ENCODE measurements at places on chromosomes 5 and 9.

GRCh38 chr5:1726956-1727355 is 72.7 kb downstream of the MRPL36 start:
- DNase-seq: no peak

GRCh38 chr9:98357921-98358535 is 102.6 kb upstream of the TBC1D2 start:
- no peak for DNase-seq

GRCh38 chr9:91422758-91423711 is 597 bp downstream of the NFIL3 start:
- DNase-seq: no peak

DNA sequence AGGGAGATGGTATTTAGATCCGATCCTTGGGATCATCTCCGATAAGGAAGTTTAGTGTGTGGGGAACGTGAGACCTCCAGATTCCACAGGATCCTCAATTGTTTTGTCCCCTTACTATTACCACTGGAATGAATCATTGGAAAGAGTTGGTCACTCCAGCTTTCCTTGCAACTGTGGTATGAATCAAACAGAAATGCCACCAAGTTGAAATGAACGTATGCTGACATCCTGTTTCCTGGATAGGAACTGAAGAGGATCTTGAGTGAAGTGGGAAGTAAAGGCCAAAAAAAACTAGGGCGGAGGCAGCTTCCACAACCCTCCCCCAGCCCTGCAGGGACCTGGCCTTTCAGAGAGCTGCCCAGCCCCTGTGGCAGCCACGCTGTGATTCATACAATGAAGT is 23.9 kb downstream of the IRX1 start:
- no peak for DNase-seq

DNA sequence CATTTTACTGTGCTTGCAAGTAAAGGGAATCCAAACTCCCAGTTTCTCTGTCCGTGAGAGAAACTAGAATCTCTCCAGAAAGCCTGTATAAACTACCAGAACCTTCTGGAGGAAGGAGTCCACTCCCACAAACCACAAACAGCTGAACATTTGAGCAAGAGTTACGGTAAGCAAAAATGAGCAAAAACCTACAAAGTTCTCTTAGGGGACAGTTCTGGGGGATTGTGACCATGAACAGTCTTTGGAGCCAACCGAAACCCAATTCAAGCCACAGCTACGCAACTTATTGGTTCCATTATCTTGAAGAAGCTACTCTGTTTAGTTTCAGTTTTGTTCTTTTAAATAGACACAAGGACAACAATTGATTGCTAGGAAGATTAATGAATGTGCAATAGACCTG is 330.6 kb downstream of the ASTN2 start:
- no peak for DNase-seq

DNA sequence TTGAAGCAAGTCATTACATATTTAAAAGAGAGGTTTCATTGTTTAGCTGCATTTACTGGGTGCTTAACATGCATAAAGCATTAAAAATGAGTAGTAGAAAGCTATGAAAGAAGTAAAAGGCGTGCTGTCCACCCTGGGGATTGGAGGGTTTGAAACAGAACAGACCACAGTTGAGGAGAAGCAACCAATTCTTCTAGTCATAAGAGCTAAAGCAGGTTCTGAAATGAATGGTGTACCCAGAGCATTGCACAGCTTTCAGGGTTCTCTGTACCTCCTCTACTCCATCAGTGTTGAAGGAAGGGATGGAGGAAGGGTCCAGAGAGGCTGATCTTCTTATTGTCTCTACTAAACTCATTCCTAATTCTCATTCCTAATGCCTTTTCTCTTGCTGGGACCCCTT is 68.9 kb downstream of the SH3RF2 start:
- DNase-seq: no peak

- DNase-seq: peak; percentile 1
Measured at GRCh38 chr5:17989567-17990563, 355.6 kb downstream of the TAF11L14 start.

- DNase-seq: no peak
Measured at GRCh38 chr9:136690806-136691261, 3.6 kb upstream of the AGPAT2 start.

DNA sequence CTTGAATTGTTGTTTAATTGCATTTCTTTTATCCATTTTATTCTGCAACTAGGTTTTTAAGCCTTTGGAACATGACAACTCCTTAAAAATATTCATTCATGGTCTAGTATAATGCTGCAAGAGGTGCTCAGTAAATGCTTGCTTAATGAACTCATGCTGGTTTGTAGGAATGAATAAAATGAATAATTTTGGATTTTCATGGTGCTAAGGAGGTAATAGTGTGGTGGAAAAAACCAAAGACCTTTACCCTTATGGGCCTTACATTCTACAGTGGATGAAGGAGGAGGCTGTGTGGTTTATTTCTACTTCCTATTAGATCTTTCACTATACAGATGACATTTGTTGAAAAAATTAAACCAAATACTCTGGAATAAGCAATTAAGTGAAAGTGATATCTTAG is 43.4 kb downstream of the LRRTM2 start:
- no peak for DNase-seq

DNA sequence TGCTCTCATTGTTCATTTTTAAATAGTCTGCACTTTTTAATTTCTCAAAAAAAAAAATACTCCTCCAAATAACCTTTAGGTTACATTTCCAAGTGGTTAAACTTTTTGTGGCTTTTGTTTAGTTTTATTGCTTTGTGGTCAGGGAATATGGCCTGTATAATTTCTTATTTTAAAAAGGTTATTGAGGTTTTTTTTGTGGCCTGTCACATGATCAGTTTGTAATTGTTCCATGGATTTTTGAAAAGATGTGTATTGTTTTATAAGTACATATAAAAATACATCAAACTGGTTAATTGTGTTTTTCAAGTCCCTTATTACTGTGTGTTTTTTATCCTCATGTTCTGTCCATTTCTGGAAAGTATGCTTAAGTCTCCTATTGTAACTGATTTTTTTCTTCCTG is 64.0 kb downstream of the ZNF618 start:
- DNase-seq: no peak

GRCh38 chr5:167969998-167970397 is 321.4 kb upstream of the WWC1 start:
- DNase-seq: no peak

All from urinary bladder (tissue), 4 donors.